LNCaP clone FGC (cell line): ENCODE measurements at places on chromosomes 6 and 20.
A peak's percentile ranks its signal among the peaks of the same experiment; 100 is the strongest.

DNA sequence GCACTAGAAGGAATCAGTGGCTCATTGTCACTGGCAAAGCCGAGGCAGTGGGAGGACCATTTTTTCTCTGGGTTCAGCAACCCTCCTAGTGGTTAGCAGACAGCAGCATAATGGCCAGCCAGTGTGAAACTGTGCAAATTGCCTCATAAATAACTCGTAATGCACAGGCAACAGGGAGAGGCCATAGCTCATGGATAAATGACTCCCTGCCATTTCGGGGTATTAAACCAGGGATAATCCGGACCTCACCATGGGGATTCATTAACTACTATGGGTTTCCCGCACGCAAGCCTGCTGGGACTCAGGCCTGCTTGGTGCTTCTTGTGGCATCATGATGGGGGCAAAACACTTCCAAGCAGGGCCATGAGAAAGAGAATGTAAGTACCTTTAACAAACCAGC is 158.2 kb upstream of the CHD6 start:
- no peak for DNase-seq

- no peak for DNase-seq
Measured at GRCh38 chr6:156845454-156846155, 68.4 kb downstream of the ARID1B start.

DNA sequence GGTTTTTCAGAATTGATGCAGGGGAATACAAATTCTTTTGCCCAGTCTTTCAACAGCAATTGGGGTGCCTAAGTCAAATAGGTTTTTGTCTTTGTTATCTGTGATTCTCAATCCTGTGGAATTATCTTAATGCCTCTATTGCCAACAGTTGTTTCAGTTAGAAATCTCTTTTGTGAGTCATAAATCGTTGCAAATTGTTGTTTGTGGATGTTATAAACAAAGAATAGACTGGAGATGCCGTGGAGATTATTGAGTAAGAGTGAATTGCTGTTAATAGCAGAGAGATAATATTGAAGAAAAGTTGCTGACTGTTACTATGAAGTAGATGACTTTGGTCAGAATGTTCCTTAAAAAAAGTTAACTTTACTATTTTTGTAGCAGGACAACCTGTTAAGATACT is 63.7 kb upstream of the POPDC3 start:
- DNase-seq: no peak

DNA sequence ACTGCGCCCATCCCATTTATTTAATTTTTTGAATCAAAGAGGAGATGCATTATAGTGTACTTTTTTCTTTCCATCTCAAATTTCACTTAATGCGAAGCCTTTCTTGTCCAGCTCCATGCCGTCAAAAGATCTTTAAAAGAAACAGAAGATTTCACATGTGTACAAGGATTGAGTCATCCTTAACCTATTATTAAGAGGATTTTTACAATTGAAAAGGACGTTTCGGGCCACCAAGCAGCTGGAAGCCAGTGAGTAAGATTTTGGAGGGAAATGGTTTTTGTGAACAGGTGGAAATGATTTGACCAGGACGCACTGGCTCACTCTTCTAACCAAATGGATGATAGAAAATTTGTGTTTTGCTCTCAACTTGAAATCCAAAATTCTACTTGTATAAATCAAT is 15.1 kb upstream of the CCDC170 start:
- DNase-seq: no peak

DNA sequence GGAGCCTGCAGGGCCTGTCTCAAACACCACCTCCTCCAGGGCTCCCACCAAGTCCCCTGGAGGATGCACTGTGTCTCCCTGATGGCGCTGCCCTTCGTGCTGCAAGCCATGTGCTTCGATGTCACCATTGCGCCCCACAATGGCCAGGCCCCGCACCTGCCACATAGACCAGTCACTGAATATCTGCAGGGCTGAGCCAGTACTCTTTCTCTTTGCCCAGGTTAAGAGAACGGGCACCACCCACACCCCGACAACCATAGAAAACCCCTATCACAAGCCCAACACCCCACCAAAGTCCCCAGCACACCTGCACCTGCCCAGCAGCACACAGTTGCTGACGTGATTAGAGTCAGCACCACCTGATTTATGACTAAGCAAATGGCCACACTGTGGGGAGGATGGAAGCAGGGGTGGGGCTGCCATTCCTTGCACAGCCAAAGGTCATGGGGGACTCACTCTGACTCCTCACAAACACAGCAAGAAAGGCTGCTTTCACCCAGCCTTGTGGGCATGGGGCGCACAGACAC is 104.3 kb downstream of the SLC23A2 start:
- no peak for DNase-seq

DNA sequence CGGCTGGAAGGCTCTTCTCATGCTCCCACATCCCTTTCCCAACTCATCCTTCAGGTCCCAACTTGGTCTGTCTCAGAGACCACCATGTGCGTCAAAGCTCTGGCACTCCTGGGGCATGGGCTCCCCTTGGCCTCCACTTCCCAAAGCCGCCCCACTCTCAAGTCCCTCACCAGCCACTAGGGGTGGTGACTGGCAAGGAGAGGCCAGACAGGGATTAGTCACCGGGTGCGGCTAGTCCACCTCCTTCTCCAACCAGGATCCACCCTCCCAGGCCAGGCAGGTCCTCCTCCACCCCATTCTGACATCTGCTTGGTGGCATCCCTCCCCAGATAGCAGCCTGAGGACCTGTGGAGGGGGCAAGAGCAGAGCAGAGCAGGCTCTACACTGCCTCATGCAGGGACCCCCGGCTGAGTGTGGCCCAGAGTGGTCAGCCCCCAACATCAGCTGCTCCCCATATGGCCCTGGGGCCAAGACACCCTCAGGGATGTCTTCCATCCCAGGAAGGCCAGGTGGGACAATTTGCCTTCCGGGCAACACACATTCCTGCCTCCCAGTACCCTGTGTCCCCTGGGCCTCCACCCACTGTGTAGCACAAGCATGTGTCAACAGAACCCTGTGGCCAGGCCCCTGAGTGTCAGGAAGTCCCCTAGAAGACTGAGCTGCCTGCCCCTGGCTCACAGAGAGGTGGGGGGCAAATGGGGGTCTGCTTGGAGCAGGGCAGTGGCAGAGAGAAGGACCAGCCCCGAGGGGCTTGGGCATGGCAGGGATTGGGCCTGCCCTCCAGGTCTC is 29.2 kb downstream of the YTHDF1 start:
- no peak for DNase-seq

GRCh38 chr6:105954148-105954547 is 132.0 kb upstream of the PRDM1 start:
- no peak for DNase-seq

DNA sequence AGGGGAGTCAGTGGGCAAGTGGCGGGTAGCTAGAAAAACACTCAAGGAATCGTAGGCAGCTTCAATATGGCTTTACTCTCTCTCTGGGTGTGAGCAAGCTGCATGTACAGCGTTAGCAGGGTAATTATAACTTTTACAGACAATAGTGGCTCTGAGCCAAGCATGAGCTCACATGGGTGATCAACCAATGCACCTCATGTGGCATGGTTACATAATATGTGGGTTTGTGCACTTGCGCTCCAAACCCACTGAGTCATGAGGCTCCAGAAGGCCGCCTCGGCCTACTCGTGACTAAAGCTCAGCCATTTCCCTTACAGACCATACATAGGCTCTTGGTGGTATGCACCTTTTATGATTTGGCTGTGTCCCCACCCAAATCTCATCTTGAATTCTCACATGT is 78.4 kb upstream of the FBXL4 start:
- no peak for DNase-seq

DNA sequence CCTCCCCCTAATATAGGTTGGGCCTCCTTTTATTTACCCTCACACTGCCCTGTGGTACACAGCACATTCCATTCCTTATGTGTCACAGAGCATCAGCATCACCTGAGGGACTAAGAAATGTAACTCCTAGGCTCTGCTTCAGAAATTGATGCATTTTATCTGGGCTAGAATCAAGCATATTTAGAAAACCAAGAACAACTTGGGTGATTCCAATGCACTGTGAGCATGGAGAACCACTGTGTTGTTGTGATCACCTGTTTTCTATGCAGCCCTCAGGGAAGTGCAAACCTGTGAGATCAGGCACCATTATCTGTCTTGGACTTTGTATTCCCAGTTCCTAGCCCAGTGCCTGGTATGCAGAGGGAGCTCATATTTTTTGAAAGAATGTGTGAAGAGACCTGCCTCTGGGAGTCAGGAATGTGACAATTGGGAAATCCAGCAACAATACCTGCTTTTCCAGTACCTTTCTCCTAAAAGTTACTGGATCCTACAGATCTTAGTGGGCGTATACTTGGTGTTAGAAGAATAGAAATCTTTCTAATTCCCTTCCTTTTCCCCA is 7.0 kb downstream of the KAT14 start:
- no peak for DNase-seq

DNA sequence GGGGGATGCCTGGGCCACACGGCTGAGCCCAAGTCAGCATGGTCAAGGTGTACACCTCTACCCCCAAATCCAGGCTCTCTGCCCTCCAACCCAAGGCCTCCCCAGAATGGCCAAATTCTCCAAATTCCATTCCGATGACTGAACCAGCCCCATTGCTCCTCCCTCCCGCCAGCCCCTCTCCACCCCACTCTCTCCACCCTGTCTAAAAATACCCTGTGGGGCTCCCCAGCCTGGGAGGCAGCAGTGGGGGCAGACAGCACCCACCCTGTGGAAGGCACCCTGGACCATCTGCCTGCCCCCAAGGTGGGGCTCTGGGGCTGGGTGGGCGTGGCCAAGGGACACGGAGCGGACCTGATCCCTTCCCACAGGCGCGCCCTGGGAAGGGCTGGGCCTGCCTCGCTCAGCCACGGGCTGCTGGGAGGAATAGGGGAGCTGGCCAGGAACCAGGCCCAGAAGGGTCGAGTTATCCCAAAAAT is 11.4 kb downstream of the TEAD3 start:
- no peak for DNase-seq

DNA sequence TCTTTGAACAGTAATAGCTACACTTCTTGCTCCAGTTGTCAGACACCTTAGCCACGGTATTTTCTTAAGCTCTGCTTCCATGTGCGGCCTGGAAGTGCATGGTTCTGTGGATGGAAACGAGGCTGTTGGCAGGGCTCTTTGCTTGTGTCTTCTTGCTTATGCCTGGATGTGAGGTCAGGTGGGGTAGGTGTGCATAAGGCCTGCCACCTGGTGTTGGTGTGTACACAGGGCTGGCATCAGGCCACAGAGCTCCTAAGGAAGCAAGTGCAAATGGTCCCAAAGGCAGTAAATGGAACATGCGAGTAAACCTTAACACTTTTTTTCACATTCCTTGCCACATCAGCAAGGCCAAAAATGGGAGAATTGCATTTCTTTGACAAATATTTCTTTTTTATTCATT is 158.1 kb upstream of the GMDS start:
- DNase-seq: peak; percentile 76

- no peak for DNase-seq
Measured at GRCh38 chr20:44695674-44696300, 19.4 kb upstream of the CCN5 start.

- DNase-seq: no peak
Measured at GRCh38 chr6:81309811-81310210, 442.7 kb downstream of the TENT5A start.

DNA sequence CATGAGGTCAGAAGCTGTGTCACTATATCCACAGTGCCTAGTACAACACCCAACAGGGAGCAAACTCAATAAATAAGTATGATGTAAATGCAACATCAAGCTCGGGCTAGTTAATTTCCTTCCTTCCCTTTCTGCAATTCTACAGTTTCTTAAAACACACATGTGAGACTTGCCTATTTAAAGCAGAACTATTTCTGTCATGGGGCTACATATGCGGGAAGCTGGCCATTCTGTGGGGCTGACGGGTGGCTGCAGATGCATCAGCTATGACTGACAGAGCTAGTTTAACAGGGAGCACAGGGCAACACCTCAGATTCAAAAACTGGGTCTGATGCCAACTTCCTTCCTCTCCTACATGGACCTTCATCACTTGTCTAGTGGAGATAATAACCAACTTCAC is 118.1 kb upstream of the ENPP5 start:
- no peak for DNase-seq

GRCh38 chr6:106146852-106147351 is 60.8 kb downstream of the PRDM1 start:
- DNase-seq: no peak

- DNase-seq: no peak
Measured at GRCh38 chr6:54907355-54907754, 60.8 kb downstream of the FAM83B start.

- peak; percentile 35 for DNase-seq
Measured at GRCh38 chr20:49484180-49485140, 2.0 kb upstream of the KCNB1 start.

GRCh38 chr20:46253391-46253790 is 54.9 kb downstream of the CDH22 start:
- no peak for DNase-seq

DNA sequence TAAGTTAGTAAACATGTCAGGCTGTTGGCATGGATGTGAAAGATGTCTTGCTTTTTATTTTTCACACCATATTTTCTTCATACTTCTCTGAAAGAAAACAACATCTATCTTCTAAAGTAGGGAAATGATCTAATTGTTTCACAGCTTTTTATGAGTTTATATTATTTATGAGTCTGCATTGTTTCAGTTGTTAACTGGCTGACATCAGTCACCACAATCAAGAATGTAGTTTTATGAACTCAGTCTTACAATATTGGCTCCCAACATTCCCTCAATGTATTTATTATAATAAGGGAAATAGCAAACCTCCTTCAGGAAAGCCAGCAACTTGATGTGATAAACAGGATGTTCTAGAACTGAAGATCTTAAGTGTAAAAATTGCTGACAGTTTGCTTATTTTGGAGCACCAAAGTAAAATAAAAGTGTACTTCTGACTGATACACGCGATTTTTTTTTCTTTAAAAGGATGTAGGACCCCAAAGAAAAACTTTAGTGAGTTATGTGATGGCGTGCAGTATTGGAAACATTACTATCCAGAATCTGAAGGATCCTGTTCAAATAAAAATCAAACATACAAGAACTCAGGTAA is 106.0 kb downstream of the ADGRG6 start:
- DNase-seq: no peak

GRCh38 chr6:55979526-55979925 is 104.1 kb upstream of the BMP5 start:
- no peak for DNase-seq

DNA sequence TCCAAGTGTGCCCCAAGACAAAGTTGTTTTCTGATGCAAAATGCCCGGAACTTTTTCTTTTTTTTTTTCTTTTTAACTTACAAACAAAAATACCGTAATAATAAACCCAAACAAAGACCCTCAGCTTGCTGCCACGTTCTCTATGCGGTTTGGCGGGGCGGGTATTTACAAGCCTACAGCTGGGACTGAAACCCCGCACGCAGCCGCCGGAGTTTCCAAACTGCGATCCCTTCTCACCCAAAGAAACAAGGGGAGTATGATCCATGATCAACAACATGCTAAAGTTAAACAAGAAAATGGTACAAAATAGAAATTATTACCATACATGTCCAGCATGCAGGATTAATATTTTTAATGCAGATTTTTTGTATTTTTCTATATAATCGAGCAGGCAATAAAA is 2.1 kb downstream of the MAFB start:
- no peak for DNase-seq

GRCh38 chr20:56431471-56431870 is 19.4 kb downstream of the CASS4 start:
- no peak for DNase-seq
